ENCODE measurements at places on chromosomes 16 and 17.

- DNase-seq = peak; percentile 95
These were observed 38.8 kb downstream of the RPGRIP1L start for GRCh38 chr16:53664724-53665345.

DNA sequence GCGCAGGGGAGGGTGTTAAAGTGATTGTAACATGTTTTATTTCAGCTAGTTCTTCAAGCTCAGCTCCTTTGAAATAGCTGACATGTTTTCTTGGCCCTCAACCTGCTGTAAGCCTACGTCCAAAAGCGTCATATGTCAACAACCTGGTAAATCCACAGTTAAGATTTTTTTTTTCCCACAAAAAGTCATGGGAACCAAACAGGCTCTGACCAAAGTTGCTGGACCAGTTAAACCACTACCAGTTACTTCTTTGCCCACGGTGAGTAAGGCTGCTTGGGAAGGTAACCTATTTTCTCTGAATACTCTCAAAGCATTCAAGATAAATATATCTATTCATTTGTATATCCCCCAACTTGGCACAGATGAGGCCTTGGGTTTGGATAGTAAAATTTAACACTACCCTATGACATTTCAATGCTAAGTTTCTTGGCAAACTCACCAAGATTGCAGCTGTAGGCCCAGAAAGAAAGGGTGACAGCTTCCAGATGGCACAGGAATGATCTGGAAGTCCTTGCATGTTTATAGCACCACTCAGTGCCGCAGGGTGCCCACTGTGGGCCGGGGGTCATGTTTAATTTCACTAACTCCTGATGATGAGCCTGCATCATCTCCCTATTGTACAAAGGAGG is 166.2 kb downstream of the XYLT1 start:
- DNase-seq = peak; percentile 10

DNA sequence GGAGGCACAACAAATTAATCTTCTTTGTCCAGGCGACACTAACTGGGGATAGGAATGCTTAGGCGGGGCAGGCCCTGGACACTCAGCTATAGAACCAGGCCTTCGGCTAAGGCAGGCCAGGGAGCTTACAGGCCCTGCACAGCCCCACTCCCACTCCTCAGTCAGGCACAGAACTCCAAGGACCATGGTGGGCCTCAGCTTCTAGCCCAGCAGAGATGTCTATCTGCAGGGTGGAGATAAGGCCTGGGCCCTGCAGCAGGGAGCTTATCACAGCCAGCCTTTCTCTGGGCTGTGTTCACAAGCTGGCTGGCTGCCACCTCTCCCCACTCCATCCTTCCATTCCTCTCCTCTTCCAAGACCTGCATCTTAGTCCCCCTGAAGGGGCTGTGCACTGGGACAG is 68.1 kb downstream of the TMEM132E start:
- DNase-seq = no peak

- no peak for DNase-seq
These were observed 11.4 kb upstream of the RAP1GAP2 start for GRCh38 chr17:2784864-2785263.
